Umbilical cord (tissue), 2 donors: ENCODE measurements at places on chromosomes 6 and 20. TPM values are rescaled to one million over a fixed set of nuclear protein-coding genes. Genes with fewer than 3 reads are reported as not detected.

DNA sequence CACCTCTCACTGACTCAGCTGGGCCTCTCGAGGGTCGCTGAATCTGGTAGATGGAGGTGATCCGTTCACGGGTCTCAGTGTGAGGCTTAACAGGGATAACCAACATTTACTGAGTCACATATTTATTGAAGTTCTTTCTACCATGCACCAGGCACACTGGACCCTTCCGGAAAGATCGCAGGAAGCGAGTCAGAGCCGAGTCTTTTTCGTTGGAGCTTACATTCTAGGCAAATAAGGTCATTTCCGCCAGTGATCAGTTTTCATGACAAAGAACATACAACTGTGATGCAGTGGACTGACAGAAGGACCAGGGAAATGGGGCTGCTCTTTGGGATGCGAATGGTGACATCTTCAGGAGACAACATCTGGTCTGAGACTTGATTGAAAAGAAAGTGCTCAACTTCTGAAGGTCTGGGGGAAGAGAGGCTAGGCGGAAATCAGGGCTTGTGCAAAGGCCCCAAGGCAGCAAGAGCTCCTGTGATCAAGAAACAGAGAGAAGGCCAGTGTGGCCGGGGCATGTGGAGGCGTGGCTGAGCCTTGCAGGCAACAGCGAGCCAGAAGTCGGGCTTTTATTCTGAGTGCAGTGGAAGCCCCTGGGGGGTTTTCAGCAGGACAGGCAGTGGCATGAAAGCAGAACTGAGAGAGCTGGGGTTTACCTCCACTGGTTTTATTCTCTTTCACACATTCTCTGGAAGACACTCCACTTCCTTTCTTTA is 56.7 kb downstream of the APCDD1L start:
- no peak for DNase-seq

GRCh38 chr20:16588241-16588640 is 15.0 kb upstream of the KIF16B start:
- DNase-seq = no peak

DNA sequence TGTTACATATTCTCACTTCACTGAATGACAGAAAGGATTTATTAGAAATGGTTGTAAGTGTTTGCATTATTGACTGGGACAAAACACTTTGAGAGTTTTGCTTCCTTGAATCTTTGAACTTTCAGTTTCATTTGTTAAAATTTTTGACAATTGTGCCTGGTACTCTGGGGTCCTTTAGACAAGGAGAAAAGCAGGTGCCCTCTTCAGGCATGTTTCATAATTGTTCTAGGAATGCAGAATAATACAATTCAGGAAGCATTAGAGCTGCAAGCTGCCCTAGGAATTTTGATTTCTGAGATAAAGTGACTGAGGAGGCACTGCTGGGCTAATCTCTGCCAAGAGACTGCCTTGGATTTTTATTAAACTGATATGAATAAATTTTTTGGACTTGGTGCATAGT is 49.7 kb downstream of the TOP1 start:
- peak; percentile 81 for DNase-seq

- DNase-seq = no peak
Measured at GRCh38 chr20:9458138-9458796, 56.1 kb upstream of the LAMP5 start.

Gene ASIP
- total RNA-seq = not detected

Gene DEFB132
- total RNA-seq = 2.4 TPM

Gene FILIP1
- total RNA-seq = 79.2 TPM
